ENCODE measurements at places on chromosomes 16 and 17.

- no peak for DNase-seq
Observed at GRCh38 chr17:47982645-47983390, 11.9 kb downstream of the CDK5RAP3 start.

DNA sequence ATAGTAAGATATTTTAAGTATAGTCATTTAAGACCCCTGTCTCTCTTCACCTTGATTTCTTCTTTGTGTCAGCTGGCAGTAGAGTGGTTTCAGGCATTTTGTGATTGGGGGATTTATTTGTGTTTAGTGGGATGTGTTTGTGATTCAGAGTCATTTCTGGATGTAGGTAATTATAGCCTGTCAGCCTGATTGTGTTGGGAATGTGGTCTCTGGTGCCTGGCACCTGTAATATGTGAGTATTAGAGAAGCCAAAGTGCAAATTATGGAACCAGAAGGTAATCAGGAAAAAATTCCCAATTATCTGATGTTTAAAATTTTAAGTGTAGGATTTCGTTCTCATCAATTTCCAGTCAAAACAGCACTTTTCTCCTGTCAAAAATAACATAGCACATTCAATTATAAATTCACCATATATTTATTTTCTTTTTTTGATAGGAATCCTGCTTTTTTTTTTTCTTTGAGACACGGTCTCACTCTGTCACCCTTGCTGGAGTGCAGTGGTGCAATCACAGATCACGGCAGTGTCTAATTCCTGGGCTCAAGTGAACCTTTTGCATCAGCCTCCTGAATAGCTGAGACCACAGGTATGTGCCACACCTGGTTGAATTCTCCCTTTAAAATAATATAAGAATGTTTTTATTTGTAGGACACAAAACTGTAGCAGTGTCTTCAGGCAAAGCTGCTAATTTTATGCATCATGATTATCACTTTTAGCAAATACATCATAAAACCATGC is 42.7 kb downstream of the ATF7IP2 start:
- no peak for DNase-seq

GRCh38 chr17:67557921-67558320 is 159.8 kb upstream of the NOL11 start:
- DNase-seq, result peak; percentile 8

DNA sequence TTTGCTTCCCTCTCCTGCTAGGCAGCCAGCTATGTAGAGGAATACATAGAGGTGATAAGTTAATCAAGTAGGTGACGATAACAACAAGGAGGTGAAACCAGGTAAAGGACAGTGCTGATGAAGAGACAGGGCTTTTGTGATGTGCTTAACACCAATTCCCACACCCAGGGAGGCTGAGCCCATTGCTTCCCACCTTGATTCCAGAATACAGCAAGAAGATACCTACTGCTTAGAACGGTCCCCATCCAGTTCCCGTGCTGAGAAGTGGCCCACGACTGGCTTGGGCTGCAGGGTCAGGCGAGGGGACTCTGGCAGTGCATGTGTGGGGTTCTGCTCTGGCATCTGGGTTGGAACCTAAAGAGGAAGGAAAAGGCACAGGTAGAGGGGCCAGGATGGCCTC is 16.1 kb upstream of the GFAP start:
- DNase-seq, result no peak

DNA sequence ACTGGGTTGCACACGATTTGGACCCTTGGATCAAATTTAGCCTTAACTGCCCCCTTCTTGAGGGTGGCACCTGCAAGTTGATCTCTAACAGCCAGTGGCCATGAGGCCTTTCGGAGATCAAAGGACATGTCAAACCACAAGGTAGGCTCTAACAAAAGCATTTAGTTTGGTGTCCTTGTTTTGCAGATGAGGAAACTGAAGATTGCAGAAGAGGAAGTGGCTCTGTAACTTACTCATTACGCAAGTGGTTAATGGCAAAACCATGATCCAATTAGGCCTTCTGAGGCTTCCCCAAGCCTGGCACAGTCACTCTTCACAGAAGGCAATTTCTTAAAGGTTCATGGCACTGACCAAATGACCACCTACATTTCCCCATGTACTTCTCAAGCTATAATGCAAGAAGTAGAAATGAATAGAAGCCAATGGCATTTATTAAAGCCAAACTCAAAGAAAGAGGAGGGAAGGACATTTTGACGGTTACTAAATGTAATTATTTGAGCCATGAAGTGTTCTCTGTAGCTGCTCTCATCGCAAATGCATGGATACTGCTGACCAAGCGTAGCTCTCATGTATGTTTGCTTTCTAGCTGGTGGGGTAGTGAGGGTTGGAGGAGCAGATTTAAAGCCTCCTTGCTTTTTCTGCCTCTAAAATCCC is 32.8 kb upstream of the ABCC12 start:
- DNase-seq, result no peak

DNA sequence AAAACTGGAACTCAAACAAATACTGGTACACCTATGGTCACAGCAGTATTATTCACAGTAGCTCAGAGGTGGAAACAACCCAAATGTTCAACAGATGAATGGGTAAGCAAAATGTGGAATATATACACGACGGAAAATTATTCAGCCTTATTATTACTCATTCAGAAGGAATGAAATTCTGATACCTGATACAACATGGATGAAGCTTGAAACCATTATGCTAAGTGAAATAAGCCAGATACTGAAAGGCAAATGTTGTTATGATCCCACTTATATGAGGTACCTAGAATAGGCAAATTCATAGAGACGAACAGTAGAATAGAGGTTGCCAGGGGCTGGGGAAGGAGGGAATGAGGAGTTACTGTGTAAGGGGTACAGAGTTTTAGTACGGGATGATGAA is 27.1 kb upstream of the MYLK3 start:
- no peak for DNase-seq

DNA sequence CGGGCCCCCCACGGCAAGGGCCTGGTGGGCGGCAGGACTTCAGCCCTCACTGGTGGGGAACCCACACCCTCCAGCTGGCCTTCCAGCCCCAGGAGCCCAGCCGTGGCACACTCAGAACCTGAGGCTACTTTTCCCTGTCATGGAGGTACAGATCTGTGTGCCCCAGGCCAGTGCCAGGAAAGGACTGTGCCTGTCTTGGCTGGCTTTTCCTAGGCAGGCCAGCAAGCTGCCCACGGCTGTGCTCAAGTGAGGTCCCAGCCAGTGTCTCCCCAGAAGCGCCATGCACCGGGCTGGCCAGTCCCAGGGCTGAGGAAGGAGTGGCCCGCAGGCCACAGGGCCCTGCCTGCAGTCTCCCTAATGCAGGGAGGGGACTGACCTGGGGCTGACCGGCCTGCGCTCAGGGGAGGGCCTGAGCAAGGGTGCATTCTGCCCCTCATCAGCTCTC is 16.6 kb downstream of the ENGASE start:
- DNase-seq, result no peak

DNA sequence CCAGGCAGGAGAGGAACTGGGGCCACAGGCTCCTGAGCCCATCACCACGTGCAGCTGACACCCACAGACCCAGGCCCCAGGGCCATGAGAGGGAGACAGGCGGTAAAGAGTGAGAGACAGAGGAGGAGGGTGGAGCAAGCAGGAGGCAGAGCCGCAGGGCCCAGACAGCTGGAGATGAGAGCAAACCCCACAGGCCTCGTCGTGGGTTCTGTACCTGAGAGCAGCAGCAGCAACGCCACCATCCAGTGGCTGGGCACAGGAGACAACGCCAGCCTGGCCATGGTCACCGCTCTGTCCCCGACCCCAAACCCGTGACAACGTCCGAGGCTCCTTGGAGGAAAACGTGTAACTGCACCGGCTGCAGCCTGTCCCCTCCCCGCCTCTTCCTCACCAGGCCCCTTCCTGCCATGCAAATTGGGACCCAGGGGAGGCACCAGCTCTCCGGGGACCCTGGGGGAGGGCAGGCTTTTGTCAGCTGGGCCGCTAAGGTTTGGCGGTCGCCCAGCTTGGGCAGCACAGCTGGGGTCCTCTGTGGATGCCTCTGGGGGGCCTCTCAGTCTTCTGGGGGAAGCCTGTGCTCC is at the start of gene CD79B:
CD79B (minus strand) TSS at position 351 of the 581 bp plus-strand sequence; CDS start at position 281, 70 bp downstream.
- no peak for DNase-seq

DNA sequence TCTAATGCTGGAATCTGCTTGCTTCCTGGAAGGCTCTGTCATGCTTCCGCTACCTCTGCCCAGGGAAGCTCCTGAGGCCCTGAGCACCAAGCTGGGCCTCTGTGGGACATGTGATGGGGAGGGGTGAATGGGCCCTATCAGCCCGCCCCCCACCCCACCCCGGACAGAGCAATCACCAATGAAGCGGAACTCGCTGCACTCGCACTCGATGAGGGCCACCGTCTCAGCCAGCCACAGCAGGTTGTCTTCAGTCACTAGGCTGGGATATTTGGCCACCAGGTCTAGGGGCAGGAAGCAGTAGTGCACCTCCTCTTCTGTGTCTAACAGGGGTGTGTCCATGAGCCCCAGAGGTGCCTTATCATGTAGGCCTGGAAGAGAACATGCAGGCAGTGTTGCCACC is 23.6 kb downstream of the KCTD19 start:
- no peak for DNase-seq

- DNase-seq, result no peak
Observed at GRCh38 chr17:76106703-76107102, 3.1 kb upstream of the EXOC7 start.

DNA sequence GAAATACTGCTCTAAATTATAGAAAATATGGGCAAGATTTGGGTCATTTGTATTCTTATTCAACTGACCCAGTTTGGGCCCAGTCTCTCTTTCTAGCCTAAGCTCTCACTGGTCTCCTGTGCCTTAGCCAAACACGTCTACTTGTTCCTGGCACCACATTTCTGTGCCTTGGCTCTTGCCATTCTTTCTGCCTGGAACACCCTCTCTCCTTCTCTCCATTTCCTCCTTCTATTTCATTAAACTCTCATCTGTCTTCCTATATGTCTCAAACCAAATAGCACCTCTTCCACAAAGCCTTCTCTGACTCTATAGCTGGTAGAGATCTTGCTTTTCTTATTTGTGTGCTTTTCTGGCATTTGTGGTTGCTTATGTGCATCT is 37.7 kb upstream of the NUFIP2 start:
- no peak for DNase-seq

DNA sequence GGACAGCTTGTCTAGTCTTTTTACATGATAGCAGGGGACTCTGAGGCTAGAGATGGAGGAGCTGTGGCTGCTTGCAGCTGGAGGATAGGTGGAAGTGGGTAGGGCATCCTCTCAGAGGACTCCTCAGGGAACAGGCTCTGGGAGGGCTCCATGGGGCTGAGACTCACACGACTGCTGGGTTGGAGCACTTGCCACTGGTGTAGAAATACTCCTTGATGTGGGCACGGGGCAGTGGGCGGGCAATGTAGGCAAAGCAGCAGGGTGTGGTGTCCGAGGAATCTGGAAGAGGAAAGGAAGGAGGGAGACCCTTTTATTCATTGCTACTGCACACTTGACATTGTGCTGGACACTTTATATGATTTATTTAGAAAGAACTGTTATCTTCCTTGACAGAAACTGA is 1.8 kb downstream of the CCL5 start:
- no peak for DNase-seq

DNA sequence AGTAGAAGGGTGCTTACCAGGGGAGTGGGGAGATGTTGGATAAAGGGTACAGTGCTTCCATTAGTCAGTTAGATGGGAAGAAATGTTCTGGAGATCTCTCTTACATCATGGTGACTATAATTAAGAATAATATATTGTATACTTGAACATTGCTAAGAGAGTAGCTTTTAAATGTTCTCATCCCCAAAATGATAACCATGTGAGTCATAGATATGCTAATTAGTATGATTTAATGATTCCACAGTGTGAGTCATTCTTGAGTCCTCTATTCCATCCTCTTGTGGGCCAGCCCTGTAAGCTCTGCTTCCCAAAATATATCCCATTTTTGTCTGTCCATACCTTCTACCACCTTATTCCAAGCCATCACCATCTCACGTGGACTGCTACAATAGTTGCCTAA is 80.6 kb upstream of the CDH11 start:
- DNase-seq, result peak; percentile 77

- no peak for DNase-seq
Observed at GRCh38 chr16:79509211-79509631, 91.3 kb downstream of the MAF start.

DNA sequence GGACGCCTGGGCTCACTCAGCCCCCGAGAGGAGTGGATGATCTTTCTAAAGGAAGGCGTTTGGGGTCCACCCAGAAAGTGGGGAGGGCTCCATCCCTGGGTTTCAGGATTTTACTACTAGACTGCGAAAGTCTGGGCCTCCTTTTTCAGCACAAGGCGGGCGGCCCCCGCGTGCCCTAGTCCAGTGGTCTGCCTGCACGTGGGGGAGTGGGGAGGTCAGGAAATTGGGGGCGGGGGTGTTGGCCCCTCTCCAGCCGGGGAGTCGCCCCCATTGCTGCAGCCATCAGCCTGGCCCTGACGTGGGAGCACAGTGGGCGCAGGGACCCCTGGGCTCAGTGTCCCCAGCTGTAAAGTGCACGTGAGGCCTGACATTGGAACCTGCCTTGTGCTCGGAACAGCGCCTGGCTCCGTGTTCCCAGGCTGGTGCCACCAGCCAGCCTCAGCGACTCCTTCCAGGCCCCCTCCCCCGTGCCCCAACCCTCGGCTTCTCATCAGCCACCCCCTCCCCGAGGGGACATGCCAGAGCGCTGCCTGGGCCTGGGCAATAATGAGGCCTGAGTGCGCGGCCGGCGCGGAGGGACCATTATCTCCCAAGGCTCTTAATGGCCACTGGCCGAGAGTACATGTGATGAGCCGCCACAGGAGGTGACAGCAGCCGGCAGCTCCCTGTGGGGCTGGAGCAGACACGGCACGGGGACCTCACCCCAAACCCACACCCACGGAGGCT is 2.4 kb upstream of the C1QTNF8 start:
- no peak for DNase-seq

GRCh38 chr16:34801875-34802274 is 1342.5 kb downstream of the TP53TG3F start:
- no peak for DNase-seq

GRCh38 chr16:4686497-4687210 is 6.7 kb upstream of the NUDT16L1 start:
- no peak for DNase-seq

DNA sequence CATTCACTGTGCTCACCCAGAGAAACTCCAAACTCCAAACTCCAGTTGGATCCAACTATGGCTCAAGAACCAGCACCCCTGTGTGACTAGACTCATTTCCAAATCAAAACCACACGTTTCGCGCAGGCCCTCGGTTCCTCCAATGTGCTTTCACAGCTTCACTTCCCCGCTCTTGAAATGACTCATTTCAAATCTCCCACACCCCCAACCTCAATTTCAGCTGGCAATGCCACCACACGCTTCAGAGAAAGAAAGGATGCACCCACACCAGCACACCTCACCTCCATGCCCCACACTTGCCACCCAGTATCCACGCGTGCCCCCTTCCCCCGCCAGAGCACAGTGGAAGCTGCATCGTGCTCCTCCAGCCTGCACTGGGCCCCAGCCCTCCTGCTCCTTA is 9.0 kb downstream of the TMEM92 start:
- no peak for DNase-seq

All from astrocyte (in vitro differentiated cells and primary cell).